ENCODE measurements at places on chromosomes 2 and 18. TPM values are rescaled to one million over a fixed set of nuclear protein-coding genes. Genes with fewer than 3 reads are reported as not detected.
A peak's percentile ranks its signal among the peaks of the same experiment; 100 is the strongest.

- H3K27me3 ChIP-seq = no peaks in the 10 kb centered on the region
- no peaks in the 10 kb centered on the region for H3K36me3 ChIP-seq
- DNase-seq = no peak
- H3K4me1 ChIP-seq = no peaks in the 10 kb centered on the region
Measured at GRCh38 chr2:17979707-17980106, 101.2 kb downstream of the KCNS3 start.

DNA sequence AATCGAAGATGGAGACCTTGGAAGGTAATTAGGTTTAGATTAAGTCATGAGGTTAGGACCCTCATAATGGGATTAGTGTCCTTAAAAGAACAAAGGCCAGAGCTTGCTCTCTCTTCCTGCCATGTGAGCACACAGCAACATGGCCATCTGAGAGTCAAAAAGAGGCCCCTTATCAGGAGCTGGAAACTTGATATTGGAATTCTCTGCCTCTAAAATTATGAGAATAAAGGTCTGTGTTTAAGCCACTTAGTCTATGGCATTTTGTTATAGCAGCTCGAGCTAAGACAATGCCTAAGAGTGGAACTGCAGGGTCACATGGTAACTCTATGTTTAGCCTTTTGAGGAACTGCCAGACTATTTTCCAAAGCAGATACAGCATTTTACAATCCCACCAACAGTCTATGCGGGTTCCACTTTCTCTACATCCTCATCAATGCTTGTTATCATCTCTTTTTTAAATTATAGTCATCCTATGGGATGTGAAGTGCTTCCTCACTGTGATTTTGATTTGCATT lies 42.4 kb downstream of the THADA start:
- peaks cover under 1% of the 10 kb centered on the region for H3K4me1 ChIP-seq
- no peak overlapping the region for H3K27ac ChIP-seq
- H3K4me3 ChIP-seq = no peak overlapping the region
- DNase-seq = no peak
- no peaks in the 10 kb centered on the region for H3K27me3 ChIP-seq

- H3K27me3 ChIP-seq = no peaks in the 10 kb centered on the region
- no peak overlapping the region for H3K4me3 ChIP-seq
- peak overlapping the region; percentile 42 for H3K27ac ChIP-seq
- H3K4me1 ChIP-seq = peaks cover 54% of the 10 kb centered on the region
Measured at GRCh38 chr2:85318222-85319074, 9.3 kb downstream of the TGOLN2 start.

DNA sequence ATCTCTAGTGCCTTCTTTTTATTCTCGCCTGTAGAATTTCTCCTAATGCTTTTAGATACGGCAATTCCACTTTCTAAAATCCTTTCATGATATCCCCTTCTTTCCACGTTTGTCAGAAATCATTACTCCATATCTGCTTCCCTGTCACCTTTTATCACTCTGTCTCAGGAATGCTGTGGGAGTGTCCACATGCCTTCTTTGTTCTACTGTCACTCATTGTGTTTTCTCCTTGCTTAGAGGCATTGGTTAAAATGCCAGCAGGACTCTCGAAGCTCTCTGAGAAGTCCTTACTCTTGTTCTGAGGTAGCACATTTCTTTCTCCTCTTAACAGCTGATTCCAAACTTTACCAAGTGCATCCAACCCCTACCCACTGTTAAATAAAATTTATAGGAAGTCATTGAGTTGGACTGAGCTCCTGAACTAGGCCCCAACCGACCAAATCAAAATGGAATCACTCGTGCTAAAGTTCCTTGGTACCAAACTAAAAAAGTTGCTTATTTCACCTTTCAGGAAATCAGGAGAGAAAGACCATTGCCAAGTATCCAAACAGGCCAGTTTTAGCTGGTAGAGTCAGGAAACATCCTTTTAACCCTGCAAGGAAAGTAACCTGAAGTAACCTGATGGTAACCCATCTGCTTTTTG lies 10.6 kb upstream of the GALNT5 start:
- H3K4me1 ChIP-seq = no peaks in the 10 kb centered on the region
- DNase-seq = no peak
- H3K27me3 ChIP-seq = no peaks in the 10 kb centered on the region
- no peaks in the 10 kb centered on the region for H3K36me3 ChIP-seq

GRCh38 chr2:223075301-223076270 lies 23.6 kb downstream of the KCNE4 start:
- H3K27me3 ChIP-seq = no peaks in the 10 kb centered on the region
- H3K36me3 ChIP-seq = no peaks in the 10 kb centered on the region
- H3K4me3 ChIP-seq = no peak overlapping the region

GRCh38 chr18:573385-573784 lies 6.8 kb upstream of the CETN1 start:
- H3K36me3 ChIP-seq = no peaks in the 10 kb centered on the region
- no peaks in the 10 kb centered on the region for H3K4me1 ChIP-seq
- no peaks in the 10 kb centered on the region for H3K27me3 ChIP-seq

- H3K36me3 ChIP-seq = no peaks in the 10 kb centered on the region
- H3K27me3 ChIP-seq = peaks cover 42% of the 10 kb centered on the region
- H3K4me1 ChIP-seq = peaks cover 24% of the 10 kb centered on the region
- peak; percentile 94 for DNase-seq
- no peak overlapping the region for H3K27ac ChIP-seq
Measured at GRCh38 chr2:241443486-241444223, 64.7 kb downstream of the STK25 start.

DNA sequence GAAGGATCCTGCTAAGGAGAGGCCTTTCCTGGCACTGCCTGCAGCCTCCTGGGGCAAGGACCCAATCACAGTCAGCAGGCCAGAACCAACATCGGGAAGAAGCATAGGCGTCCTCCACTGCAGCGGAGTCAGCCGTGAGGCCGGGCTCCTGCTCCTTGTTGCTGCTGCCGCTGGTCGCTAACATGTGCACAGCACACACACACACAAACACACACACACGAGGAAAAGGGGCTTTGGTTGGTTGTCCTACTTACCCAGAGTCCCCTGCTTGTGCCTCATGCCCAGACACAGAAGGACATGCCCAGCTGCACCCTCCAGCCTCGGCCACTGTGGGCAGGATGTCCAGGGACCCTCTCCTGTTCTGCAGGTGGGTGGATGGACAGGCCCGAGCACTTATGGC lies 209.4 kb downstream of the GLI2 start:
- H3K4me1 ChIP-seq = no peaks in the 10 kb centered on the region
- H3K27ac ChIP-seq = no peak overlapping the region
- no peak overlapping the region for H3K4me3 ChIP-seq

GRCh38 chr2:126932966-126933710 lies 34.4 kb downstream of the TEX51 start:
- H3K4me3 ChIP-seq = no peak overlapping the region
- no peaks in the 10 kb centered on the region for H3K36me3 ChIP-seq
- no peaks in the 10 kb centered on the region for H3K4me1 ChIP-seq
- DNase-seq = no peak
- no peaks in the 10 kb centered on the region for H3K27me3 ChIP-seq
- no peak overlapping the region for H3K27ac ChIP-seq

Gene C1QL2
- not detected for total RNA-seq

Gene UPP2
- total RNA-seq = not detected

Gene BBS5
- total RNA-seq = 1.7 TPM

Gene KANSL1L
- 10.7 TPM for total RNA-seq
